Activated CD4-positive, alpha-beta memory T cell treated with anti-CD3 and anti-CD28 coated beads, Interleukin-2, amount 10 ng/mL, durations not matched to agents 7 days and 5 days (primary cell): ENCODE measurements at places on chromosomes 2 and 18. TPM values are rescaled to one million over a fixed set of nuclear protein-coding genes. Genes with fewer than 3 reads are reported as not detected.

GRCh38 chr18:35511428-35511827 lies 13.7 kb upstream of the INO80C start:
- no peak for DNase-seq

Gene HRH4
- total RNA-seq, result 0.65 TPM

GRCh38 chr2:200258881-200259576 lies 47.5 kb upstream of the SPATS2L start:
- DNase-seq, result no peak

- peak; percentile 59 for DNase-seq
Observed at GRCh38 chr18:47754311-47755101, 176.0 kb downstream of the SMAD2 start.

- no peak for DNase-seq
Observed at GRCh38 chr2:42046819-42047487, 868 bp upstream of the PKDCC start.

DNA sequence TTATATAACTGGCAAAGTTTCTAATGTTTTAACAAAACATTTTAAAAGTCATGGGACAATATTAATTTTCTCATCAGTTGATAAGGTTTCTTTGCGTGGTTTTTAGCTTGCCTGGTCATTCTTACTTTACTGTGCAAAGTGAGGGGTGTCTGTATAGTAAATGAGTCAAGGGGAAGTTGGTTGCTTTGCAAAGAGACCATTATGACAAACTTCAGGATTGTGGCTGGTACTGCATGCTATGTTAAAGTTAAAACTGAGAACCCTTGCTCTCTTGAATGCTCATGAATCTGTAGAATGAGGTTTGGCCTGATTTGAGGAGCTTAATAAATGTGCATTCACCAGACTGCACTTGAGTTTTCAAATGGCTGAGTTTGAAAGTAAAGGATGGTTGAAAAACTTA lies 47.0 kb downstream of the COL4A4 start:
- no peak for DNase-seq

- DNase-seq, result no peak
Observed at GRCh38 chr2:164430166-164430783, 191.0 kb downstream of the GRB14 start.

- DNase-seq, result no peak
Observed at GRCh38 chr2:47223980-47224379, 68.9 kb upstream of the STPG4 start.

DNA sequence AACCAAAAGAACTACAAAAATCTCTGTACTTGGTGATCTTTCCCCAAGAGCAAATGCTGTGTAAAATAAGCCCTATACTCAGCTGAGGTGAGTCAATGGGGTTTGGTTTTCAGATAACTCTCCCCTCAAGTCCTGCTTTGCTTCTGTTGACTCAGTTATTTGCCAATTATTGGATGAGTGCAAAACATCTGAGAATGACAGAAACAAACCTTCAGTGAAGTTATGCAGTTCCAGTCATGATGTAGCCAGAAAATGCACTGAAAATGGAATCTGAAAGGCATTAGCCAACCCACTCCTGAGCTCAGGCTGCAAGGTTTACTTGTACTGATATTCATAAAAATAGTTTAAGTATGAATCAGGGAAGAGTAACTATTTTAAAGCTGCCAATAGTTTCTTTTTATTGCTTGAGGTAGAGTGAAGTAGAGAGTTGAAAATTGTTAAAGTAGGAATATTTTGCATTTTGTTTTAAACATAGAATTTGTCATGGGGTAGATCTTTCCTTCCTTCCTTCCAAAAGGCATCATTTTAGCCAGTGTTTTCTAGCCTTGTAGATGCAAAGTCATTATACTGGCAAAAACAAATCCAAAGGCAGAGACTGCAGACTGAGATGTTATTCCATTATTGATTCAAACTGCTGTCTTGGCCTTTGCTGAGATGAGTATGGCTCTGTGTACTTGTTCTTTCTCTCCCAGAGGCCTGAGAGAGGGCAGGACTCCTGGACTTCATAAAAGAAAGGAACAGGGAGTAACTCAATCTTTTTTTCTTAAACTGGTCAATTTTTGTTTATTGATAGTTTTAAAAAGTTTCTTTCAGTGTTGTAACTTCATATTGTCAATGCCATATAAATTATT lies 215.3 kb downstream of the RND3 start:
- no peak for DNase-seq

Gene CXCR1
- 3.0 TPM for total RNA-seq
